ENCODE measurements at places on chromosomes 4 and X.

- DNase-seq = no peak
Observed at GRCh38 chr4:124066595-124066994, 645.9 kb downstream of the ANKRD50 start.

- no peak for DNase-seq
Observed at GRCh38 chrX:106467422-106467821, 144.4 kb upstream of the RADX start.

DNA sequence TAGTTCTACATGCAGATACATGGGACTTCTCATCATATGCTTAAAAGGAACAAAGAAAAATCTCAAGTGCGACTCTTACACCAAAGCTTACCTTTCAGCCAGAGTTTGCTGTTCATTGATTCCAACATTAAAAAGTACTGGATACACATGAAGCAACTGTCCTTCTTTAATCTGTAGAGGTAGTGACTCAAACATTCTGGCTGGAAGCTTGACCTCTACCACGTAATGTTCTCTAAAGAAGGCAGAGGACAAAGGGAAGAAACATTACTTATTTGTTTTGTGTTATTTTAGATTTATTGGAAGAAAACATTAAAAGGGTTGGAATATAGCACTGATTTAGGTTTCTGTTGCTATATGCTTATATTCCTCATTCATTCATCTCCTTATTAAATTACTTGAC lies 476.1 kb downstream of the IL15 start:
- DNase-seq = no peak

DNA sequence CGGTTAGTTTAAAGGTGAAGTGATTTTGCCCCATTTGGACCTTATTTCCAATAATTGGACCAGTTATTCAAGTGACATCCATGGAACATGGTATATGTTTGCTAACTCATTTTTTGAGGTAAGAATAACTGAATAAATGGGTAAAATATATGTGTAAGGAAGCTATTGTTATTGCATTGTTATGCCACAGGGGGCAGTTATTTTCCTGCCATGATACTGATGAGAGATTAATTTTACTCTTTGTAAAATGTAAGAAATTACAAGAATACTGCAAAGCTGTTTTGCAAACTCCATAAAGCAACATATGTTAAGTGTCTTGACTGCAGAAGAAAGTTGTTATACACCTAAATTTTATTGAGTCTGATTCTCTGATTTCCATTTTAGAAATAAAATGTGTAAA lies 114.0 kb downstream of the IL1RAPL1 start:
- DNase-seq = no peak

DNA sequence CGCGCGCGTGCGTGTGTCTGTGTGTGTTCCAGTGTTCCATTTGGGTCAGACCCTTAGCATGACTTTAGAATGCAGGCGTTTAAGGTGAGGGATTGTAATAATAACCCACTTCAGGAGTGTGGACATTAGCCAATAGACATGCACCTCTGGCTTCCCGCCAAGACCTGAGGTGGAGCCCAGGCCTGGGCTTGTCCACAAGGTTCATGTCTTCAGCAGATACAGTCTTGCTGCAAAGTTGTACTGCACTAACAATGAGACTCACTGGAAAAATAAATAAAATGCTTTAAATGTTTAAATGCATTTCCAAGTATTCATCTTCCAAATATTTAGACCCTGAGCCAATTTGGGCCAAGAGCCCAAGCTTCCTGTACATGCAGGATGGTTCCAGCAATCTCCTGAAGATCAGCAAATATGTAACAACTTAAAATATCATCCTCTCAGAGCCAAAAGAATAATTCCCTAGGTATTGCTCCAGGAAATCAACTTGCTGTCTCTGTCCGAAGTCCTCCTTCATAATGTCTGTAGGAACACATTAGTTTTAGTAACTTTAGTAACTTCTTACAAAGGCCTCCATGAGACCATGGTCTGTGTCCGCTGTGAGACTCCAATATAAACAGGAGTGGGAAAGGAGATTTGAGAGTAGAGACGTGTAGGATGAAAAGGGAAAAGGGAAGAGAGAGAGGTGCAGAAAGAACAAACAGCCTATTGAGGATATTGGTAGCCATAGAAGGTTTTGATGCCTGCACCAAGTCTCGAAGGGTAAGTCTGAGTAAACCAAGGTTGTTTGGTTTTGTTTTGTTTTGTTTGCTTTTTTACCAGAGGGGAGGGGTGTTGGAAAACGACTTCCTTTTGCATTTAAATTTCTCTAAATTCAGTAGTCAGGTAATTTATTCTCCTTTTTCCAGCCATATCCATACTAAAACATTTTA lies 98.5 kb upstream of the KLF3 start:
- no peak for DNase-seq

GRCh38 chrX:47179928-47180255 lies 13.7 kb upstream of the UBA1 start:
- DNase-seq = no peak

- no peak for DNase-seq
Observed at GRCh38 chrX:134694333-134695322, 36.4 kb upstream of the PLAC1 start.

- no peak for DNase-seq
Observed at GRCh38 chr4:184402239-184402638, 72.1 kb downstream of the IRF2 start.

DNA sequence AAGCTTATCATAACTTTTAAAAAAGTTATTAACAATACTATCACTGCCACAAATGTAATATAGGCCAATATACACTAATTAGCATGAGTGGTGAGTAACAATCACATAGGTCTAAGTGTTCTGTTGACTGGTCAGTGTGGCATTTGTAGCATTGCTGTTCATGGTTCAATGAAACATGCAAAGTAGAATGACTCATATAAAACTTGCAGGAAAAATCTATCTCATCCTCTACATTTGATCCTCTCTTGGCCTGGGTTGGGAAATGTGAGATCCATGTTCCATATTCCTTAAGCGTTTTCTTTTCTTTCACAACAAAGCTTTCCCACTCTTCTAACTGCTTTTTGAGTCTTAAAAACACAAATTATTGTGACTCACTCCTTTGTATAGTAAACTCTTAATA lies 1418.7 kb downstream of the FSTL5 start:
- DNase-seq = no peak
